Stimulated activated CD8-positive, alpha-beta memory T cell treated with anti-CD3 and anti-CD28 coated beads, Interleukin-15, amount 100 ng/mL, for 1 hour (primary cell): ENCODE measurements at places on chromosomes 11 and 22.

- DNase-seq: no peak
These were observed 46.3 kb upstream of the ALKBH3 start for GRCh38 chr11:43834286-43834685.

- DNase-seq: no peak
These were observed 23.2 kb upstream of the NRGN start for GRCh38 chr11:124716591-124716990.

GRCh38 chr11:122668562-122669090, 13.1 kb downstream of the UBASH3B start:
- no peak for DNase-seq

DNA sequence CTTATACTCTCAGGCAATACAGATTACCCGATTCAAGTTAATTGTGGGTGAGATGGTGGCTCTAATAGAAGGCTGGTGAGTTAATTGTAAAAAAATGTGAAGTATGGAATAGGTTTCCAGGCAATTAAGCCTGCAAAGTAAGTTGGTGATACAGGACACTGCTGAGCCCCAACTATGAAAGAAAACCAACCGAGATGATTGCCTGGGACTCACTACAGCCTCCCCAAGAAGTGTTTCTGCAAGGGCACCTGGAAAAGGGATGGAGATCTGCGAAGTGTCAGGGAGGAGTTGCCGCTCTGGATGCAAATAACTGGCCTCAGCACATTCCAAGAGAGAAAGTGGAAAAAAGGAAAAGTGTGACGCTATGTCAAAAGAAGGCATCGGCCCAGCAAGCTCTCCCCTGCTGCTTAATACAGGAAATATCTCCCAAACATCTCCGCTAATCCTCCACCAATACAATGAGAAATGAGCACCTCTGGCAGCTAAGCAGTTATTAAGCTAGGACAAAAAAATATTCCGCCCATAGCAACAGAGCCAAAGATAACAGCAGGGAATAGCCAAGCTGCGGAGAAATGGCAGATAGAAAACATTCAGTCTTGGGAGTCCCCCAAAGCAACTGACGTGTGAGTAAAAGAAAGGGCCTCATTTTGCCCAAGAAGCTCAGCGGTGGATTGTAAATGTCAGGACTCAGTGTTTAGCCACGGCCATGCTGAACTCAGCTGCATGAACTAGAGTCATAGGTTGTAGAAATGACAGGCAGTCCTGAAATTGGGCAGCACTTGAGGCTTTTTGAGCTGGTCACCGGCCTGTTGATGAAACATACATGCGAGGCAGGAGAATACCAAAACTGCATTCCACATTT, 133.7 kb downstream of the SNX19 start:
- DNase-seq: no peak

DNA sequence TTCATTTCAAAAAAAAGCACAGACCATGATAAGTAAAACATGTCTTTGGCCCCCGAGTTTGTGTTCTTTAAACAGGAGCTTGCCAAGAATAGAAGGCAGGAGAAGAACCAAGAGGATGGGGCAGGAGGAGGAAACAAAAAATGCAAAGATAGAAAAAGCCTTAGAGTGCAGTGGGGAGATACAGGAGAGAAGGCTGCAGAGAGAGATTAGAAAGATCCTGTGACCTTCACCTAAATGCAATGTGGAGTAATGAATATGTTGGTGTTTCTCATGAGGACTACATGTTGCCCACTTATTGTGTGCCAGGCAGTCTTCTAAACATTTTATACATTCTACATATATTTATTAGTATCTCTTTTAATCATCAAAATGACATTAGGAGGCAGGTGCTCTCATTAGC, 2.3 kb upstream of the APLNR start:
- no peak for DNase-seq

- no peak for DNase-seq
These were observed 60.3 kb downstream of the CWF19L2 start for GRCh38 chr11:107397357-107397756.

- no peak for DNase-seq
These were observed 16.0 kb upstream of the PHLDA2 start for GRCh38 chr11:2945031-2945756.

DNA sequence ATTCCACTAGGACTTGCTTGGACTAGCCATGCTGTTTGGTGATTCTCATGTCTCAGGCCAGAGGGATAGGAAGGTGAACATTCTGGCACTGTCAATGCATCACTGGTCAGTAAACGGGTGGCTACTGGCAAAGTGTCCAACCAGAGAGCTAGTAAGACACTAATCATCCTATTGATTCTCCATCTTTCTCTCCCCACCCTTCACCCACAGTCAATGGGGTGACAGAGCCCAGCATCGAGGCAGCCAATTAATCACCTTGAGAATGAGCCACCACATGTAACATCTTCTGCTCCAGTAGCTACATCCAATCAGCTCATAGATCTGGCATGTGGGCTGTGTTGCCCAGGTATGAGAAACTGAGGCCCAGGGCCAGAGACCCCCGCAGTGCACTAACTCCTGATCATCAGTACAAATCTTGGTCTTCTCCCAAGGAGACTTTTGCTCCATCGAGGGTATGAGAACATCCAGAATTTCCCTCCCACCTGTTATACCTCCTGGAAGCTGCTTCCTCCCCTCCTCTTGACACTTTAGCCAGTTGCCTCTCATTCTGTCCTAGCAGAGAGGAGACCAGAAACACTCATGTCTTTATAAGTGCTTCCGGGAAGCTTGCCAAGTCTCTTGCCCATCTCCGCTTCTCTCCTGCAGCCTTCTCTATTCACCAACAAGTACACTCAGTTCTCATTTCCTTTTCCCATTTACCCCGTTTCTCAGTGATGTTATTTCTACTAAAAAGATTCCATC, 17.0 kb downstream of the HTR3A start:
- DNase-seq: no peak

- DNase-seq: no peak
These were observed 8.4 kb downstream of the APOBEC3A start for GRCh38 chr22:38965614-38966379.

- no peak for DNase-seq
These were observed 180.3 kb upstream of the GUCY1A2 start for GRCh38 chr11:107198490-107199007.

- DNase-seq: no peak
These were observed 49.3 kb downstream of the PPME1 start for GRCh38 chr11:74220376-74220775.

- DNase-seq: no peak
These were observed 19.4 kb downstream of the NADSYN1 start for GRCh38 chr11:71472357-71472885.

GRCh38 chr11:60771879-60772525, 13.1 kb upstream of the MS4A10 start:
- DNase-seq: no peak

DNA sequence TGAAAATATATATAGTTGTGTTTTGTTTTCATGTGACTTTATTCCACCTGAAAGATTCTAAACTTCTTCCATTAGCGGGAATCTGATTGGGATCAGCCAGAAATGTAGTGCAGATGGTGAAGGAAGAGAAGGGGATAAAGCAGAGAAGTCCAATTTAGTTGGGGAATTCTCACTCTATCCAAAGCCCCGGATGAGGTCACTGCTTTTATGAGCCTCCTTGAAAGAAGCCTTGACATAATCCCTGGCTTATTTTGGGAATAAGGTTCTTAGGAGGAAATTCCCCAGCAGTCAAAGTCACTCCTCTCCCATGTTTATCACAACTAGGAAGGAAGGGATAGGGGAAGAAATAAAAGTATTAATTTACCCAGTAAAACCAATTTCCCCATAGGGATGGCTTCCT, 41.1 kb downstream of the OSBP start:
- no peak for DNase-seq

DNA sequence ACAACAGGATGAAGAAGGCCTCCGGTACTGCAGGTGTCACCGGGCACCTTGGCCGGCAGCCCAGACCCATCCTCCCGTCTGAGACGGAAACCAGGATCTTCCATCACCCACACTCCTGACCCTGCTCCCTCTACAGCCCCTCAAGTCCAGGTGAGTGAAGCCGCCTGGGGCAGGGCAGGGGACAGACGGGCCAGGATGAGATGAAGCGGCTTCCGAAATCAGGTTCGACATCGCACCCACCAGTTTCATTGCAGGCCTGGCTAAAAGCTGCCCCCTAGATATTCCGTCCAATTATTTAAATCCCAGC, 639.1 kb downstream of the TBC1D22A start:
- DNase-seq: no peak

GRCh38 chr11:45739866-45740265, 65.1 kb upstream of the SLC35C1 start:
- DNase-seq: no peak

- no peak for DNase-seq
These were observed 92.8 kb upstream of the LINC01488 start for GRCh38 chr11:69388661-69389060.

DNA sequence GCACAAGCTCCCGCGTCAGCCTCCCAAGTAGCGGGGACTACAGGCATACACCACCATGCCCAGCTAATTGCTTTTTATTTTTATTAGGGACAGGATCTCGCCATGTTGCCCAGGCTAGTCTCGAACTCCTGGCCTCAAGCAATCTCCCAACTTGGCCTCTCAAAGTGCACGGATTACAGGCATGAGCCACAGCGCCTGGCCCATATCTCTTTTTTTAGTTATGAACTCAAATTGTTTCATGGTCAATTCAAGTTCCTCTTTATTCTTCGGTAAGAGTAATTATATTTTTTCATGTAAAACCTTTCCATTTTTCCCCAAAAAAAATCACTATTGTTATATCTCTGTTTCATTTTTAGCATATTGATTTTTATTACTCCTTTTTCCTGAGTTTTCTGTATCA, 25.5 kb downstream of the FCHSD2 start:
- no peak for DNase-seq

- peak; percentile 4 for DNase-seq
These were observed at the start of gene RIC3 for GRCh38 chr11:8168485-8169257. TSS of gene RIC3 (minus strand) at chr11:8169025. CDS start at chr11:8168989, 36 bp downstream.

DNA sequence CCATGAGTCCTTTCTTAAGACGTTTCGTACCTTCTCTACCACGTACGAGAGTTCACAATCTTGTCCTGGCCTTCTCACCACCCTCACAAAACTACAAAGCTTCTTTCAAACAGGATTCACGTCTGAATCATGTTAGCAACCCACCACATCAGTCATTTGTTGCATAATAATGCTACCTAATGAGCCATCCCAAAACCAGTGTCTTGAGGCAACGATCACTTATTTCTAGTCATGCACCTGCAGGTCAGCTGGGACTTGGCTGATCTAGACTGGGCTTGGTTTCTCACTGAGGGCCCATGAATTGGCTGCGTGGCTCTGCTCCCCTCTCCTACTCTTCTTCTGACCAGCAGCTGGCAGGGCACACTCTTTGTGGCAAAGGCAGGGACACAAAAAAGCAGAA, 28.3 kb downstream of the LARGE1 start:
- DNase-seq: no peak

- DNase-seq: no peak
These were observed 796.3 kb upstream of the ANO3 start for GRCh38 chr11:25535467-25536272.

- DNase-seq: no peak
These were observed 28.9 kb downstream of the KCTD17 start for GRCh38 chr22:37080438-37080837.

- DNase-seq: no peak
These were observed 296.8 kb downstream of the RAB38 start for GRCh38 chr11:87878373-87878825.

GRCh38 chr11:73182824-73183321, 35.2 kb upstream of the P2RY2 start:
- DNase-seq: no peak

DNA sequence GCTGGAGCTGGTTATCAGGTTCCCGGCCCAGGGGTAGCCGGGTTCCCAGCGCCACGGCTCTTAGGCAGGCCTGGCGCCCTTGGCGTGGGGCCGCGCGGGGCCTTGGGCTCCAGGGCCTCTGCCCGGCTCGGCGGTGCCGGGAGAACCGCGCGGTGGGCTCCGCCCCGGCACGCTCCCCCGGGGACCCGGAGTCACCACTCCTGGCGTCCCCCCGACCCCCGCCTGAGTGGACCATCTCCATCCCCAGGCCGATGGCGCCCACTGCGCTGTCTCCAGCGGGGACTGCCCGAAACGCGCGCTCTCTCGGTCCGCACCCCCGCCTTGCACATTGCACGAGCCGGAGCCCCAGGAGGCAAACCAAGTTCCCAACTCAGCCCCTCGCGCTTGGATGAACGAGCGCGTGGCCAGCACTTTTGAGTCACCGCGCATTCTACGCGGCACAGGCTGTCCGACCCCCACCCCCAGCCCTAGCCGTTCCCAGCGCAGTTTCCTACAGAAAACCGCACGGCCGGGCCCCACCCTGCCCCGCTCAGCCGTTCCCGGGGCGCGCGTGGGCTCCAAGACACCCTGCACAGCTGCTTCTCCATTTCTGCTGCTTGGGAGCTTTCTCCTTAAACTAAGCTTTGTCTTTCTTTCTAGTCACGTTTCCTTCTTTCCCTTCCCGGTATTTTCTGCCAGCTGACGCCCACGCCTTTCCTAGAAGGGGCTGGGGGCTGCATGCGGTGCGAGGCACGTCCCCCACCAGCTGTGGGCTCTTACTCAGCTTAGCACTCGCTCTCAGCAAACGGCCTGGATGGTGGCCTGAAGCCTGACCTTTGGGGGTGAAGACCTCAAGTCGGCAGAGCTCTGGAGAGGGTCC, 650 bp upstream of the CHID1 start:
- DNase-seq: no peak

DNA sequence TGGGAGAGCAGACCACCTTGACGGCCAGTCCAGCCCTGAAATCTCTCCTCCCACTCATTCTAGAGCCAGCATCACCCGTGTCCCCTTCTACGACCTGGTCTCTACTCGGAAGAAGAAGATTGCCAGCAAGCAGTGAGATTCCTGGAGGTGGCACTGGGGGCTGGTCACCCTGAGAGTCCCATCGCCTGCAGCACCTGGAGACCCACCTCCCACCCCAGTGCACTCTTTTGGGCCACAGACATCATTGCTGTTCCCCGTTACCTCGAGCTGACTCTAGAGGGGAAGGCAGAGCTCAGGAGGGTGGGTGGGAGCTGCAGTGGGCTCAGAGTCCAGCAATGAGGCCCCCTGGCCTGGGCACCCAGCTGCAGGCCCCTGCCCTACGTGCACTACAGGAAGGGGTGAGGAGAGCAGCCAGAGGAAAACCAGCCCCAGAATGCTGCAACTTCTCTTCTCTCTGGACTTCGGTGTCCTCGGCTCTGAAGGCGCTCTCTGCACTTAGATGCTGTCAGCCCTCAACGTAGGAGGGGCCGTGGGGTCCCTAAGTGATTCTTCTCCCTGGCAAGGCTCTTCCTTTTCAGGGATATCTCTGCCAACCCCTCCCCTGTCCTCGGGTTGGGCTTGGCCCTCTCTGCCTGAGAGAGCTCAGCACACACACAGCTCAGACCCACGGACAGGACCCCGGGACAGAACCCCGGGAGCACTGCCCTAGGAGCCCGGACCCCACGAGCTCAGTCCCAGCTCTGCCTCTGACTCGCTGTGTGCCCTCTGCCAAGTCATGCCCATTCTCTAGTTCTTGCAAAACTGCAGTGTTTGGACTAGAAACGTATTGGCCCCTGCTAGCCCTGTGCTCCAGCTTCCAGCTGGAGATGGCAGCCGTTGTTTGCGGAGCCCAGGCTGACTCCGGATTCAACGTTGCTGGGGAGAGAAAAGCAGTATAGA, 31.3 kb downstream of the CYTH4 start:
- DNase-seq: no peak

DNA sequence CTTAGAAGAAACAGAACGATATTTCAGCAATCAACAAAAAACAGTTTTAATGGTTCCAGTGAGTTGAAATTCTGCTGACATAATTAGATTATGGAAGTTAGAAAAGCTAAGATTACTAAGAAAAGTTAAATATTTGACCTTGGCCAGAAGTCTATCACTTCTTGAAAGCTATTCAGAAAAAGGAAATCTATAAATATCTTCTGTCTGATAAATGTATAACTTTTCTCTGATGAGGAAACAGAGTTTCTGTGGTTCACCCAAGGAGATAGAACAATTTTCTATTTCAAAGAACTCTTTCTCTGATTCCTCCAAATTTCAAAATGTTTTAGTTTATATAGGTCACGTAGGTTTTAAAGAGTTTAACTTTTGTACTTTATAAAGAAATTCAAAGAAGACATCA, 438.4 kb upstream of the CHORDC1 start:
- no peak for DNase-seq
